ENCODE measurements at places on chromosomes 16 and 17.

- no peak for DNase-seq
Observed at GRCh38 chr17:8327303-8327649, 12.4 kb upstream of the ODF4 start.

DNA sequence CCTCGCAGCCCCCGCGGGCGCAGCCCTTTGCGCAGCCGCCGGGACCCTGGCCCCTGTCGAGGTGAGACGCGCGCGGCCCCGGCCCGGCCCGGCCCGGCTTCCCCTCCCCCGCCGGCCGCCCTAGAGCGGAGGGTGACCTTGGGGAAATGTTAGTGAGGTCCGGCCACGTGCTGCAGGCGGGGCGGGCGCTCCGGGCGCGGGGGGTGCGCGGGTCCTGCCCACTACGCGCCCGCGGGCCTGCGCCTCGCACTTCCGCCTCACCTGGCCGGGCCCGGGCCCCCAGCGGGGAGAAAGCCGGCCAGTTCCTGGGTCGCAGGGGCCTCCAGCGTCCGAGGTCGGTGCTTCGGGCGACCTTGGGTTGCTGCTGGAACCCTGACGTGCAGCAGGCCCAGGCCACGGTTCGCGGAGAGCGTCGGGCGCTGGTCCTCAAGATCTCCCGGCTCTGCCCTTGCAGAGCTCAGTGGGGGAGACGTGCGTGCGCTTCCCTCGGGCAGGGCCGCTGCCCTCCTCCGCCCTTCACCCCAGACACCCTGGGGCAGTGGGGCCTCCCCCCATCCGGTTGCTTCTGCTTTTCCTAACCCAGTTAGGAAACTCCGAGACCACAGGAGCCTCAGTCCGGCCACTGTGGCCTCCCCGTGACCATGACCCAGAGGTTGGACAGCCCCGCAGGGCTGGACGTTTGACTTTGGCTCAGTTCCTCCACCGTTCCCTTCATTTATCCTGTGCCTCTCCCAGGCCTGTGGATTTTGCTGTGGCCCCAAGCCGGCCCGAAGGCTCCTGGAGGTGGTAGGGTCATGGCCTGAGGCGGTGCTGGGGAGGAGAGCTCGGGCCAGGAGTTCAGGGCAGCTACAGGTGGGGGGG lies 791 bp downstream of the MCRIP2 start:
- no peak for DNase-seq

DNA sequence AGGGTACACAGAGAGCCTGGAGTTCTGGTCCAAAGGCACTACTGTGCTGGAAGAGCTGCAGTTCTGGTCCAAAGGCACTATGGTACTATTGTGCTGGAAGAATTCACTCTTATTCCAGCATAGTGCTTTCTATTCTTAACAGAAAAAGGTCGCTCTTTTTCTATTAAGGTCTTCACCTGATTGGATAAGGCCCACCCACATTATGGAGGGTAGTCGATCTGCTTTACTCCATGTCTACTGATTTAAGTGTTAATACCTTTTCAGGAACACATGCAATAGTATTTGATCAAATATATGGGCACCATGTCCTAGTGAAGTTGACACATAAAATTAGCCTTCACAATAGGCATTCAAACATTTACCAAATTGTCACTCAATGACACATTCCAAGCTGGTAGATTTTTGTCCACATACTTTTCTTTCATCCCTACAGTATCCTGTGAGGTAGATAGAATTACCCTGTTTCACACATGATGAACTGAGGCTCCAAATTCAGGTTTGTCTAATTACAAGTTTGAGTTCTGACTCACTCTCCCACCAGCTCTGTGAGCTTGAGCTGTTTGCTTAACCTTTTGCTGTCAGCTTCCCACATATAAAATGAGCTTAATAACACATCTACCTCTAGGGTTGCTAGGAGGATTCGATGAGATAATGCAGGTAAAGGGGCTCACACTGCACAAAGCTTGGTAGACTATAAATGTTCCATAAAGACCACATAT lies 129.9 kb downstream of the AIPL1 start:
- no peak for DNase-seq

- no peak for DNase-seq
Observed at GRCh38 chr17:78040440-78041385, 82.2 kb downstream of the TNRC6C start.

- DNase-seq: no peak
Observed at GRCh38 chr16:16871196-16871595, 492.3 kb downstream of the NPIPA7 start.

GRCh38 chr17:50204431-50204830 lies 3.0 kb upstream of the COL1A1 start:
- DNase-seq: no peak

DNA sequence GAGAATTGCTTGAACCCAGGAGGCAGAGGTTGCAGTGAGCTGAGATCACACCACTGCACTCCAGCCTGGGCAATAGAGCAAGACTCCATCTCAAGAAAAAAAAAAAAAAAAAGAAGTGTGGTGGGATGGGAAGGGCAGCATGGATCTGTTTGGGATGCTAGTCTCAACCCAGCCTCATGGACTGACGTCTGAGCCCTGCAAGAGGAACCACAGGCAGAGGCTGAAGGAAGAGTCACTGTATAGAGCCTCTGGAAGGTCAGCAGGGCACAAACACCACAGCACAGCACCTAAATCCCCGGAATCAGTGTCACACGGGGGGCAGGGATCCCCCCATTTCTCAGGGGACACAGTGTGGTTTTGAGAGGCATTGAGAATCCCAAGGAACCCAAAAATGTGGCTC lies 10.9 kb upstream of the CXCL16 start:
- DNase-seq: no peak

- DNase-seq: no peak
Observed at GRCh38 chr17:47318197-47318918, 5.4 kb upstream of the EFCAB13 start.

DNA sequence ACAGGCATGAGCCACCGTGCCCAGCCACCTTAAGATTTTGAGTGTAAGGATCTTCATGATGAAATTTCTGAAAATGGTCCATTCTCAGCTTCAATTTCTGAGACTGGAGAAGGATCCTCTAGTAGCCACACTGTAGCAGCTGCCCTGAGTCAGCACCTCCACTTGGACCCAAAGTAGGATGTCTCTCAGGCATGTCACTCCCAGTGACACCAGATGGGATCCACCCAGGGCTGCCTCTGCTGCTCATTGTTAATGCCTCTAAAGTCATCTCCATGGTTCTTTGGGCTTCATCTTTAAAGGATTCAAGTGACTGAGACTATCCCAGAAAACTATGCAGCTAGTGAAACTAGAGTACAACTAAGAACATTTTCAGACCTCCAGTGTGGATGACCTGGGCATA lies 7.9 kb downstream of the PLD6 start:
- no peak for DNase-seq

DNA sequence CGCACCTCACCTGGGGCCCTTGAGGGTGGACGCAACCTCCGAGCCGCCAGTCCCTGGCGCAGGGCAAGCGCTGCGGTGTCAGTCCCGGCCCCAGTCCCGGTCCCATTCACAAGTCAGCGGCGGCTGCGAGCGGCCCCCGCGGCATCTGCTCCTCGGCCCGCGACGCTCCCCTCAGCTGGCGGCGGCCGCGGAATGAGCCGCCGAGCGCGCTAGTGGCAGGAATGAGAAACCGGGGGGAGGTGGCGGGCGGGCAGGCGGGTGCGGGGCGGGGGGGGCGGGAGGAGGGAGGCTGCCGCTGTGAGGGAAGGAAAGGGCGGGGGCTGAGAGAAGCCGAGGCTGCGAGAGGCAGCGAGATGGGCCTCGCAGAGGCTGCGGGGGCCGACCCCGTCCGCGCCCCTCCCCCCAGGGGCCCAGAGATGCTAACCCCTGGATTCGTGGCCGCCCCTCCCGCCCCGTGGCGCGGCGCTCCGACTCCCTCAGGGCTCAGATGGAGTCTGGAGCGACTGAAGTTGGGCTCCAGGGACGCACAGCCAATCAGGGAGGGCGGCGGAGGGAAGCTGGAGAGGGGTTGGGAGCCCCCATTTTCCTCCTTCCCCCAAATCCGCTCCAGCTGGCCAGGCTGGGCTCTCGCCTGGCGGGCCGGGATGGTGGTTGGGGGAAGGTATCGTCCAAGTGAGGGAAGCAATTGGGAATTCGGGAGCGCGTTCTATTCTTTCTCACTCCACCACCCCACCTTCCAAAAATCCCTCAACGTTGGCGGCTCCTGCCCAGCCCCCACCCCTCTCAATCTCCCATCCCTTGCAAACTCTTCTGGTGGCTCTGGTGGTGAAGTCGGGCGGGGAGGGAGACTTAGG lies at the start of gene CDH11:
Gene CDH11, minus strand, starts transcription at position 194 of the 854 bp plus-strand sequence. CDS start 117,194 bp downstream, outside the sequence.
- DNase-seq: no peak

- DNase-seq: no peak
Observed at GRCh38 chr17:28460901-28461300, 12.5 kb upstream of the SLC13A2 start.

GRCh38 chr16:55030944-55031343 lies 100.3 kb downstream of the IRX5 start:
- DNase-seq: no peak

DNA sequence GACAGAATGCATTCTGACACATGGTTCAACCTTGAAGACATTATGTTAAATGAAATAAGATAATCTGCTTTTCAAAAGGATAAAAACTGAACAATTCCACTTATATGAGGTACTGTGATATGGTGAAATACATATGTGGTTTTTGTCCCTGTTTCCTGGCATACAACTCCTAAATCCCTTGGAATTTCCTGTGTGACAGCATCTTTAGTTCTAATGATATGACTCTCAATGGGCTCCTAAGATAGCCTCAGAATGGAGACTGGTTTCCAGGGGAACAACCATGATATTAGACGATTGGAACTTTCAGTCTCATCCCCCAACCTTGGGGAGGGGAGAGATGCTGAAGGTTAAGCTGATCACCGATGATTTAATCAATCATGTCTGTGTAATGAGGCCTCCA lies 37.7 kb upstream of the PHLPP2 start:
- no peak for DNase-seq

GRCh38 chr16:47687694-47688093 lies 226.6 kb downstream of the PHKB start:
- DNase-seq: no peak

DNA sequence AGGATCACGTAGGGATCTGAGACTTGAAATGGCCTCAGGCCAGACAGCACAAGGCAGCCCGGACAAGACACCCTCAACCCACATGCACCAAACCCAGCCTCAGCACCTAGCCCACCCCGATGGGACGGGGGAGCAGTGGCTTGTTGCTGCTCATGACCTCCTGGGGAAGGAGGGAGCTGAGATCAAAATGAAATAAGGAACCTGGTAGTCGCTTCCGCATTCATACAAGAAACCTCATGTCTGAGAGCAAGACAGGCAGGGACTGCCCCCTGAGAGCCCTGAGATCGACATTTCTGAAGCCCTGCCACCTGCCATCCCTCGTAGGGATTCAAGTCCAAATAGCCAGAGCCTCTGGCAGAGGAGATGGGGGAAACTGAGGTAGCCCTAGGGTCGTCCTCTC lies 5.7 kb upstream of the CEP131 start:
- no peak for DNase-seq

DNA sequence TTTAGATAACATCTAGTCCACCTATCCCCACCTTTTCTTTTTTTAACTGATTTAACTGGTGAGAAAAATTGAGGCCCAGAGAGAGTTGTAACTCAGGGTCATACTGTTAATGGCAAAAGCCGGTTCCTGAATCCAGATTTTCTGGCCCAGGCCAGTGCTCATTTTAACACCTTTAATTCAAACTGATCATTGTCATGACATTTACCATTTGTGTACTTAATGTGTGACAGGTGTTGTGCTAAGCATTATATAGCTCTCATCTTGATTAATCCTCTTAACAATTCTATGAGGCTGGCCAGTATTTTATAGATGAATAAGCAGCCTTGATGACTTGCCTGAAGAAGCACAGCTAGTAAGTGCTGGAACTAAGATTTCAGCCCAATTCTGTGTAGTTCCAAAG lies 14.4 kb downstream of the RHOT1 start:
- DNase-seq: no peak

DNA sequence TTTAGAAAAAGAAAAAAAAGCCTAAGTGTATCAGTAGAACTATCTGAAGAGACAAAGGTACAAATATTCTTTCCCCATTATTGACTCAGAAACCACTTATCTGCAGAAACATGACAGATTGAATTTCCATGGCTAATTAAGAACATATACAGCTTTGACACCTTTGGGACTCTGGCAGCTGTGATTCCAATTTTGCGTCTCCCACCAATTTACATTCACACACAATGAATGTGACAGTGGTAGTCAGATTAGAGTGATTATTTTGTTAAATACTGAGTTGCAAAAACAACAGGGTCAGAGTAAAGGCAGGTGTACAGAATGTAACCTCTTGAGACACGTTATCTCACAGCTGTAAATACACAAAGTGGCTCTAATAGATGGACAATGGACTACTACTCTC lies 5.3 kb upstream of the PPM1D start:
- DNase-seq: no peak
